ENCODE measurements at places on chromosomes 12 and 14.
A peak's percentile ranks its signal among the peaks of the same experiment; 100 is the strongest.

- DNase-seq = no peak
Measured at GRCh38 chr12:3820122-3820521, 53.1 kb downstream of the PARP11 start.

- no peak for DNase-seq
Measured at GRCh38 chr12:19125325-19125724, 4.2 kb upstream of the PLEKHA5 start.

DNA sequence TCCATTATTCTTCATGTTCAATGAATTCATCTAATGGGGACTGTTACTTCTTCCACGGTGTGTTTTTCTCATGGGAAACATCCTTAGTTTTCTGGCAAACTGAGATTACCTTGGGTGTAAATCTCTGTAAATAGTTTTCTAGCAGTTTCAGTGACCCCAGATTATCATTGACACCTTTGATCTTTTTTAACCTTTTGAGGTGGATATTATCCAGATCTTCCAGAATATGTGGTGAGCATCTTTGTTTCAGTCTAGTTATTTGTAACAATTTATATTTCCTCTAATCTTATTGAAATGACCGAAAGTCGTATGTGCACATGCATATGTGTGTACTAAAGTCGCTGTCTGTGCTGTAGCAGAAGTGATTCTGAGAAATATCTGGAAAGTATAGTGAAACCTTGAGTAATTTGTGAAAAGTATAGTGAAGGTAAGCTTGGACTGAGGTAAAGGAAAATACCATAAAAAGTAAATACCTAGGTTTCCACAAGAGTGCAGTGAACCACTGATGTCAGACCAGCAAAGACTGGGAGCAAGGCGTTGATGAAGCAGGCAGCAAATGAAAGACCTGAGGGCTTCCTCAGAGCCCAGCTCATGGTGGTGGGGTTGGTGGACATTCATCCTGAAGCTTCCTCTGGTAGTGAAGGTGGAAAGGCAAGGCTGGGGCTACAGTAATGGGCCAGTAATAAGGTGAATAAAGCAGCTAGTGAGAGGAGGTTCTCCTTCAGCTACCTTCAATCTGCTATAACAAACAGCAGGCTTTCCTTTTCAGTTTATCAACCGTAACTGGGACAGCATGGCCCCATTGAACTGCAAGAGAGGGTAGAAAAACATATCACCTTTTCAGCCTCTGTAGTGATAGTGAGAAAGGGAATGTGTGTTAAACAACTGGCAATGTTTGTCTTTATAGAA is 480.2 kb upstream of the FBXO33 start:
- no peak for DNase-seq

DNA sequence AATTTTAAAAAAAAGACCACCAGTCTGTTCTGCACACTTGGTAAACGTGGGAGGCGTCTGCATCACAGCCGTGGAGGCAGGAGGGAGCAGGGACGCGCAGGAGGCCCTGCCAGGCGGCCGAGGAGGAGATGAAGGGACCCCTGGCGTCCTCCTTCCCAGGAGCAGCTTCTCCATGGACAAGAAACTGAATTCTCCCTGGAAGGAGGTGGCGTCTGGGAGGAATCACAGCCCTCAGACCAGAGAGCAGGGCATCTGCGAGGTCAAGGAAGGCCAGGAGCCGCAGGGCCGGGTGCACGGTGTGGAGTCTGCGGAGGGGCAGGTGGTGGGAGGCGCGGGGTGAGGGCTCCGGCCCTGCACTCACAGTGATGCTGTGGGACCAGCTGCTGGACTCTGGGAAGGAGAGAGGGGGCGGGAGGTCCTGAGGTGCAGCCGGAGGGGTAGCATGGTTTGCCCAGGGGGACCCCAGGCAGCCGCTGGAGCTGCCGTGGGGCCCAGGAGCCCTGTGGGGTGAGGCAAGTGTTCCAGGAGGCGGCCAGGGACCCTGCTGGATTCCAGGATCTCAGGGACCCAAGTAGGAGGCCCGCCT is 73.5 kb upstream of the GALNT9 start:
- DNase-seq = no peak

DNA sequence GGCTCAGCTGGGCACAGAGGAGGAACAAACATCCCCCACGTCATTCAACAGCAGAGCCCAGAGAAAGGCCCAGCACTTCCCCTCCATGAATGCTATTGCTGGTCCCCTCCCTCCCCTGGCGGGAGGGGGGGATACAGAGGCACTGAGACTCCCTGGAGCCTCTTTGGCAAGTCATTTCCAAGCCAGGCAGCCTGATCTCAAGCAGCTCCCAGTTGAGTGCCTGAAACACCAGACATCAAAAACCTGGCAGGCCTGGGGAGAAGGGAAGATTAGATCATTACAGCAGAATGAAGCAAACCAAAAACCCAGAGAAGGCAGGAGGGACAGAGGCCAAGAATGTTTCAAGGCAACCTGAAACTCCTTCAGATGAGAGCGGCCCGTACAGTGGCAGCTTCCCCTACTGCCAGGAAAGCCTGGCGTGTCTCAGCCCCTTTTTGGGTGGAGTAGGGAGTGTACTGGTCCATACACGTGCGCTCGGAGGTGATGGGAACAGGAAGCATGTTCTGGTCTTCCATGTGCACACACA is 92.1 kb downstream of the LRRC74A start:
- peak; percentile 76 for DNase-seq

- no peak for DNase-seq
Measured at GRCh38 chr12:131830914-131831571, 2.9 kb downstream of the MMP17 start.

GRCh38 chr14:68546839-68547238 is 246.0 kb downstream of the ZFP36L1 start:
- no peak for DNase-seq

GRCh38 chr12:124259154-124260066 is 35.5 kb upstream of the RFLNA start:
- DNase-seq = peak; percentile 75

GRCh38 chr14:79405512-79405910 is 805.8 kb downstream of the DIO2 start:
- DNase-seq = no peak

GRCh38 chr12:82479511-82479910 is 121.2 kb downstream of the METTL25 start:
- DNase-seq = no peak

DNA sequence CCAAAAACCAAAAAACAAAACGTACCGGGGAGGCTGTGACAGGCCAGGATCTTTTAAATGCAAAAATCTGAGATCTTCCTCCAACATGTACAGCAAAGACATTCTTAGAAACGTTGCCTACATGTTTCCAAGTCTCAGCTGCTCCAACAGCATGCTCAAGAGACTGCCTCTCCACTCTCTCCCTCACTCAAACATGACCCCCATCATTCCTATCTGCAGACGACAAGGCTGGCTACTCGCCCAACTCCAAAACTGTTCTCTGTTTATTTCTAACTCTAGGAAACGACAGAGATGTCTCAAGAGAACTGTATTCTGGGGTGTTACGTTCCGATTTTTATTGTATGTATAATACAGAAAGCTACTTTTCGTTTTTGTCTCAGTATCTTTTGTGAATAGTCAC is 57.5 kb upstream of the TMCC3 start:
- DNase-seq = no peak

GRCh38 chr14:58866391-58866790 is 228.6 kb downstream of the DACT1 start:
- DNase-seq = no peak

DNA sequence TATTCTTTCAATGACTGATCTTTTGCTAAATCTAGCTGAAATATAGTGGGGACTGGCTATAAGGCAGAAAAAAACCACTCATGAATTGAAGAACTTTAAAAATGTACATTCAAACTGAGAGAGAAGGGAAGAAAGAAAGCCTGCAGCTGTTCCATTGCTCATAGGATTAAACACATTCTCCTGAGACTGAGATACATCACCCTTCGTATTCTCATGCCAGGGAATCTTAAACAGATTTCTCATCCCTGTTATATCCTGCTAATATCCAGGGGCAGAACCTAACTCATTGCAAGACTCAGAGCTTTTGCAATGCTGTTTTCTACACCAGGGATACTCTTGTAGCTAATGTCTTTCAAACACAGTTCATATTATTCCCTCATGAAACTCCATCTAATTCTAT is 67.2 kb upstream of the ACSS3 start:
- DNase-seq = no peak
